ENCODE measurements at places on chromosomes 13 and 19.
A peak's percentile ranks its signal among the peaks of the same experiment; 100 is the strongest.

- DNase-seq = no peak
These were observed 28.2 kb upstream of the C13orf46 start for GRCh38 chr13:114002009-114002544.

GRCh38 chr19:45472563-45473366 is 5.0 kb downstream of the FOSB start:
- no peak for DNase-seq

- DNase-seq = no peak
These were observed 1.4 kb downstream of the ZNF780B start for GRCh38 chr19:40054632-40055031.

GRCh38 chr13:98508280-98508679 is 68.6 kb downstream of the STK24 start:
- DNase-seq = peak; percentile 62

DNA sequence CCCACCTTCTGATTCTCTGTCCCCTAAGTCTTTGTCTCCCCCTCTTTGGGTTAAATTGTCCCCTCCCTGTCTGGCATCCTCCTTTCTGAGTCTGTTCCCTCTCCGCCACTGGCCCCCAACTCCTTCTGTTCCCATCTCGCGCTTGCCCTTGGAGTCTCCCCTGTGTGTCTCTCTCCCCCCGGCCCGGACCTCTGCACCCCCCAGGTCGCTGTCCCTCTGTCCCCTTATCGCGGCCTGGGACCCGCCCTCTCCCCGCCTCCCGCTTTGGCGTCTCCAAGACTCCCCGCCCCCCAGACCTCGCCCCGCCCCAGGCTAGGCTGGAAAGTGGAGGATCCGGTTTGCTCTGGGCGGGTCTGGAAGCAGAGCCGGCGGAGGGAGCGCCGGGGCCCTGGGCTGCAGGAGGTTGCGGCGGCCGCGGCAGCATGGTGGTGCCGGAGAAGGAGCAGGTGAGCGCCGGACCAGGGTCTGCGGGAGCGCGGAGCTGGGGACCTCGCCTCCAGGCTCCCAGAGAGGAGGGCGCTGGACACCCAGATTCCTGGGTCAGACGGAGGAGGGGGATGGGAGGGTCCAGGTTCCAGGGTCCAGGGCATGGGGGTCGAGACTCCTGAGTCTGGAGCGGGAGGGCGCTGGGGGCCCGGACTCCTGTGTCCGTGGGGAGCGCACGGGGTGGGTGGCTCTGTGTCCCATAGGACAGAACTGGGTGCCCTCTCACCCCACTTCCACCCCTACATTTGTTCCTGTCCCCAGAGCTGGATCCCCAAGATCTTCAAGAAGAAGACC is at the start of gene TRPM4:
TSS of gene TRPM4 (plus strand) at position 348 of the 780 bp plus-strand sequence. CDS start at position 423, 75 bp downstream.
- DNase-seq = peak; percentile 62

GRCh38 chr19:50383001-50383851 is 921 bp upstream of the POLD1 start:
- no peak for DNase-seq

DNA sequence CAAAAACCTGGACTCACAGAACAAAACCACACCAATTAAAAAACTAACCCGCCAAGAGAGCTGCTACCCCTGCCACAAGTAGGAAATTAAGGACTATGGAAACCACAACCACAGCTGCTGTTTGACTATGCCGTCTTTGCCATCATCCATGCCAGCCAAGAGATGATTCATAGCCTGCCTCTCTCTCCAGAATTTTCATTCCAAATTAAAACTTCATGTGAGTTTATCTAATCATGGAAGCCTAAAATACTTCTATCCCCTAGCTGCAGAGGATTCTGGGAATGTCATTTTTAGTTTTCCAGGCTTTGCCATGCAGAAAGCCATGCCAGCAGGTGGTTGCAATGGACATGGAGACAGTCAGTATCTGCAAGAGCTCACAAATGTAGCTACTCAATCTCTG is 27.6 kb upstream of the GTF2F2 start:
- peak; percentile 12 for DNase-seq

- DNase-seq = no peak
These were observed 260.2 kb downstream of the DACH1 start for GRCh38 chr13:71606818-71607217.

GRCh38 chr13:50401049-50401505 is 385.8 kb downstream of the KCNRG start:
- DNase-seq = peak; percentile 94

- no peak for DNase-seq
These were observed 523.1 kb downstream of the DCT start for GRCh38 chr13:93956426-93956825.

GRCh38 chr19:10417541-10418234 is 2.6 kb upstream of the PDE4A start:
- DNase-seq = no peak

DNA sequence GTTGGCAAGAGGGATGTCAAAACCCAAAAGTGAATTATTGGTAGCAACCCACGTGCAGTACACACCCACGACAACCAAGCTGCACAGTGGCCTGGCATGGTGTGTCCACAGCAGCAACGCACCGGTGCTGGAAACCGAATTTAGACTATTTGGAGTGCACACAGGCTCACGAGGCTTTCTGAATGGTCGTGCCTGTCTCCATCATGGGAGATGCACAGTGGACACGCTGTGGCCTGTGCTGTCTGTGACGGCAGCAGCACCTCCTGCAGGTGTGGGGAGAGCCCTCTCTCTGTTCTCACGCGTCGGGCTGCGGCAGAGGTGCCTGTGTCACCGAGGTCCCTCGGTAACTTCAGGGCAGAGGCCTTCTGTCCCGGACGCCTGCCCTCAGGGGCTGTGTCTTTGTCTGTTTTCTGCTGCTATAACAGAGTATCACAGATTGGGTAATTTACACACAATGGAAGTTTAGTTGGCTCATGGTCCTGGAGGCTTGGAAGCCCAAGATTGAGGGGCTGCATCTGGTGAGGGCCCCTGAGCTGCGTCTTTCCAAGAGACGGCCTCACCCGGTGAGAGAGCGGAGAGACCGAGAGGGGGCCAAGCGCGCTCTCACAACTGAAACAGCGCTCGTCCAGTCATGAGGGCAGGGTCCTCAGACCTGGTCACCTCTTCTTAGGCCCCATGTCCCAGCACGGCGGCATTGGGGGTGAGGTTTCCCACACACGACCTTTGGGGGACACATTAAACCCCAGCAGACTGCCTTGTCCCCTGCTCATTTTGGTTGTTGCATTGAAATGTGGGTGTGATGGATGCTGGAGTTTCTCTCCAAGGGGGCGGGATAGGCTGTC is 9.1 kb upstream of the MCF2L start:
- DNase-seq = no peak

DNA sequence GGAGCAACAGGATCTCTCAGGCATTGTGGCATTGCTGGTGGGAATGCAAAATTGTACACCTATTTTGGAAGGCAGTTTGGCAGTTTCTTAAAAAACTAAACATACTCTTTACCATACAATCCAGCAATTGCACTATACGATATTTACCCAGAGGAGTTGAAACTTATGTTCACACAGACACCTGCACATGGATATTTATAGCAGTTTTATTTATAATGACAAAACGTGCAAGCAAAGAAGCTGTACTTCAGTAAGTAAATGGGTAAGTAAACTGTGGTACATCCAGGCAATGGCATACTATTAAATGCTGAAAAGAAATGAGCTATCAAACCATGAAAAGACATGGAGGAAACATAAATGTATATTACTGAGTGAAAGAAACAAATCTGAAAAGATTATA is 71.6 kb upstream of the UBAC2 start:
- DNase-seq = no peak

- peak; percentile 29 for DNase-seq
These were observed 1691.7 kb upstream of the PCDH20 start for GRCh38 chr13:63107179-63107943.

DNA sequence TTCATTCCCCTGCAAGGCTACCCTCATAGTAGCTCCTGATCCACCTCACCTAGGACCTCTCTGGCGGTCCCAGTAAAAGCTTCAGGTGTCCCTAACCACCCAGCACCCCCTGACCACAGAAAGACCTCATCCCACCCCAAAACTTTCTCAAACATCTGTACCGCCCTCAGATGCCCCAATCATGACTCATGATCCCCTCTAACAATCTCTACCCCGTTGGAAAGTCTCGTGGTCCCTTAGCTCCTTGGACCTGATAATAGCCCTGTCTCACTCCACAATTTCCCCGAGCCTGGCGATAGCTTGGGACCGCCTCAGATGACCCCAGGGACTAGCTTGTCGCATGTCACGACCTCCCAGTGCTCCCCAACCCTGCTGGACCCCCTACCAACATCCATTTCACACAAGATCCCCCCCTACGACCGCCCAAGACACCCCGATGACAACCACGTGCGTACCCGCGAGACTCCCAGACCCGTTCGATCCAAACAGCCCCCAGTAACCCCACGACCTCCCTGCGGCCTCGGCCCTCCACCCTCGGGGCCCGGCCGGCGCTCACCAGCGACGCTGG is 450 bp downstream of the NDUFA11 start:
- DNase-seq = peak; percentile 64

DNA sequence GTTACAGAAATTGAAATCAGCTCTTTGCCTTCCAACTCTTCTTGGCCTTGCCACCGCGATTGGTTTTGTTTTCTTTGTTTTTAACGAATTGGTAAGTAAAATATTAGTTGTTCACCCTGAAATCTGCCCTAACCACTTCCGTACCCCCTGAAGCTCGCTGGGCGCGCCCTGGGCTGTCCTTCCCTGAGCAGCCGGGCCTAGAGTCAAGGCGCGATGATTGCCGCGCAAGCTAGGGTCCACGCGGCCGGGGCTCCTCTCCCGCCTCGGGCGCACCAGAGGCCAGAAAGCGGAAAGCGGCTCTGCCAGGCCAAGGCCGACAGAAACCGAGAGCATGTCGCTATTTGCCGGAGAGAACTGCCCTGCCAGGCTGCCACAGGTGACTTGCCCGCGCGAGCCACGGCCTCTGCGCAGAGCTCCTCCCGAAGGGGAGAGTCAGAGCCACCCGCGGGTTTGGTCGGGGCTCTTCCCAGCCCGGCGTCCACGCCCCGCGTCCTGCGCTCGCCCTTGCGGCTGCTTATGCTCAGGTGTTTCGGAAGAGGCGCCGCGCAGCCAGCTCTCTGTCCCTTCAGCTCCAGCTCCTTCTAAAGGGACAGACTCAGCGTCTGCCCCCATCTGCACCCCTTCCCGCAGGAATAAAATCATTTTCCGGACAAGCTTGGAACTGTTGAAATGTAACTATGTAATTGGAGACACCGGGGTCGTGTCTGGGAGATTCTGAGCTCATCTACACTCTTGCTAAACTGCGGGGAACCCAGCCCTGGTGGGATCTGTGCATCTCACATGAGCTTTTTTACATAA is 6.6 kb upstream of the CDX2 start:
- no peak for DNase-seq

DNA sequence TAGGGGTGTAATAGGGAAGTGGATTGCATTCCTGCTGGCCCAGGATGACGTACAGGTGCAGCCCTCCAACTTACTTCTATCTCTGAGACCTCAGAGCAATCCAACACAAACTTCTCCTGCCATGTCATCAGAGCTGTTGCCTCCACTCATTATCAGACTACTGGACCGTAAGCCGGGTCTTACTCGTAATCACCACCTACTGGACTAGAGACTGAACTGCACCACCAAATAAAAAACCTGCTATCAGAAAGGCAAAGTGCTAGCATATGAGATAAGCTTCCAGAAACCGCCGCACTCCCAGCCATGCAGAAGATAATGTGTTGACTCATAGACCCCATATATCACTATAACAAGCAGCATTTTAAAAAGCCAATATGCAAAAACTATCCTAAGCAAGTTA is 102.0 kb downstream of the SLITRK1 start:
- peak; percentile 52 for DNase-seq

- no peak for DNase-seq
These were observed 206.4 kb downstream of the NHLRC3 start for GRCh38 chr13:39244561-39245230.

- no peak for DNase-seq
These were observed 686.7 kb downstream of the DIAPH3 start for GRCh38 chr13:59477011-59477410.

DNA sequence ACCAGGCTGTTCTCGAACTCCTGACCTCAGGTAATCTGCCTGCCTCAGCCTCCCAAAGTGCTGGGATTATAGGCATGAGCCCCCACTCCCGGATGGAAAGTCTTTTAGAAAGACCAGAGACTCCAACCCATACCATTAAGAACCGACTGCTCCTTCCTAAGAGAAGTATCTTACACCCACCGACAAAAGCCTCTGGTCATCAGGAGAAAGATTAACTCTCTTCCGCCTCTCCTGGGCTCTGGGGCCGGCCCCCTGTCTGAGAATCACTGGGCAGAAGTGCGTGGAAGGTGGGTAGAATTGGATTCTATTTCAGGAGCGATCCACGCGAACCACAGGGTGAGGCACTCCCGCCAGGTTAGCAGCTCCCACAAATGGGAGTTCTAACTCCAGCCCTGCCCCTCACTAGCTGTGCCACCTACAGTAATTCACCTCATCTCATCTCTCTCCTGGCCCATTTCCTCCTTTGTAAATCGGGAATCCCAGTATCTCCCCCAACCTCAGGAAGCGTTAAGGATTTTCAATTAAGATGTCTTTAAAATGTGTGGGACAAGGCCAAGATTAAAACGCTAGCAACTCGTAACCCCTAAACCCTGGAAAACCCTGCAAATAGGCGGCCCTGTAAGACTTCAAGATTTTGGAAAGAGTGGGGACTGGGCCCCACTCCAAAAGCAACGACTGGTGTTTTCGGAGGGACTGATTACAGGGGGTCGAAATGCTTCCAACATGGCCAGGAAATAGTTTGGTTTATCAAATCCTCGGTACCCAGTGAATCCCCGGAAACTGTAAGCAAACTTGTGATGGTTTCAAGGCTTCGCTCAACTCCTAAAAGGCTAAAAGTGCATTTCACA is 1.3 kb downstream of the HNRNPL start:
- no peak for DNase-seq

GRCh38 chr19:50835785-50836542 is 2.6 kb upstream of the KLK15 start:
- peak; percentile 37 for DNase-seq

GRCh38 chr13:94613051-94613450 is 11.4 kb downstream of the GPR180 start:
- DNase-seq = no peak

DNA sequence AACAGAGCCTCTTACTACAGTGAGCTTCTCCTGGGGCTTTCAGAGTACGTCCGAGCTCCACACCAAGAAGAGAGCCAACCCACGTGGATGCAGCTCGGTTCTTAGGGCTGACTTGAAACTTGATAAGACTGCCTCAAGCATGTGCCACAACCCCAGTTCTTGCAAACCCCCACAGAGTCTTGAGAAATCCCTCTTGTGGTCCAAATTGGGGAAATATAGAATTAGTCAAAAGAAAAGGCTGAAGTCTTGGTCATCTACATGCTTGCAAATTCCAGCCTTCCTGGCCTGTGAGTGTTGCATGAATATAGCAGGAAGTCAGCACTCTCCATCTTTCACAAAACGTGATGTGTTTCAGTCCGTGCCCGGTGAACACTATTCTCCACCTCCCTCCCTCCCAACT is 95.2 kb downstream of the GGACT start:
- DNase-seq = peak; percentile 14

GRCh38 chr13:107642831-107643230 is 572.5 kb downstream of the LIG4 start:
- DNase-seq = no peak

DNA sequence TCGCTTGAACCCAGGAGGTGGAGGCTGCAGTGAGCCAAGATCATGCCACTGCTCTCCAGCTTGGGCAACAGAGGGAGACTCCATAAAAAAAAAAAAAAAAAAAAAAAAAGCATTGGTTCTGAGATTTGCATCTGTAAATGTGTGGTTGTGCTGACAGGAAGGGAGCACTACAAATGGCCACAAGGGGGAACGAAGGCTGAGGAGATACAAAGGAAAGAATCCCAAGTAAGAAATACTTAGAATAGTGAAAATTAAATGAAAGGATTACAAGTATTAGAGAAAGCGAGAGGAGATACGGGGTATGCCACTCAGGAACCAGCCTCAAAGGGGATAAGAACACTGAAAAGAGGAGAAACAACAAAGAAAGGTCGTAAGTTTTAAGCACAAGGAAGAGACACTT is 284.9 kb downstream of the KLF12 start:
- peak; percentile 58 for DNase-seq

Measured in fibroblast of mammary gland (primary cell).